ENCODE measurements at places on chromosomes 11 and 22.
A peak's percentile ranks its signal among the peaks of the same experiment; 100 is the strongest.

GRCh38 chr22:44827666-44828190 is 75.4 kb downstream of the ARHGAP8 start:
- DNase-seq: no peak

GRCh38 chr11:66003291-66003690 is 988 bp downstream of the BANF1 start:
- DNase-seq: no peak

GRCh38 chr11:112665291-112665690 is 295.9 kb upstream of the NCAM1 start:
- DNase-seq: no peak

GRCh38 chr22:49124608-49125007 is 703.1 kb downstream of the BRD1 start:
- no peak for DNase-seq

- no peak for DNase-seq
Observed at GRCh38 chr11:131465039-131465438, 94.6 kb downstream of the NTM start.

DNA sequence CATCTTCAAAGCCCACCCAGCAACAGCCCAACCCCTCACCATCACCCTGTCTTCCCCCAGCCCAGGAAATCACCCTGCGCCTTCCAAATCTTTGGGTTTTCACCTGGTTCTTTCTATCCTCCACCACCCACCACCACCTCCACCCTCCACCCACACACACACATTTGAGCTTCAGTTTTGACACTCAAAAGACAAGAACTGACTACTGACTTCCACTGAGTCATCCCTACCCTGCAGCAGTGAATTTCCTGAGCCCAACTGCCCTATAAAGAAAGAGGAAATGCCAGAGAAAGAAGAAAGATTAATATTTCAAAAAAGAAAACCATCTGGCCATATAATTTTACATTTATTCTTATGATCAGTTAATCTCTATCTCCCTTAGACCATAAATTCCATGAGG is 137.5 kb downstream of the CHST1 start:
- DNase-seq: no peak

DNA sequence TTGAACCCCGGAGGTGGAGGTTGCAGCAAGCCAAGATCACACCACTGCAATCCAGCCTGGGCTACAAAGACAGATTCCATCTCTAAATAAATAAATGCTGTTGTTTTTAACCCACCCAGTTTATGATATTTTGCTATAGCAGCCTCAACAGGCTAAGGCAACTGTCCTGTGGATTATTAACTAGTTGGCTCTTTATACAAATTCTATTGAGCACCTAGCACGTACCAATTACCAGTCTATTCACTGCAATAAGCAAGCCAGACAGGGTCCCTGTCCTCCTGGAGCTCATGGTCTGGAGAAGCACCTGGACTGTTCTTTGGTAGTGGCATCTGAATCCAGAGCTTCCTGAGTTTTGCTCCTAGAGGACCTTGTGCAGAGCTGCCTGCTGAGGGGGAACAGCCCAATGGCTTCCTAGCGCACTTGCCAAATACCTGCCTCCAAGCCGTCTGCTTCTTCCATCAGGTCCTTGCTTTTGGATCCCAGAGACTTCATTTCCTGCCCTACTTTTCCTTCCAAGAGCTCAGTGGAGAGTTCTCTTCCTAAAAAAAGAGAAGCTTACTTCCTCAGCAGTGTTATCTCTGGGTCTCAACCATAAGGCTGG is 49.9 kb upstream of the MICAL2 start:
- DNase-seq: no peak

DNA sequence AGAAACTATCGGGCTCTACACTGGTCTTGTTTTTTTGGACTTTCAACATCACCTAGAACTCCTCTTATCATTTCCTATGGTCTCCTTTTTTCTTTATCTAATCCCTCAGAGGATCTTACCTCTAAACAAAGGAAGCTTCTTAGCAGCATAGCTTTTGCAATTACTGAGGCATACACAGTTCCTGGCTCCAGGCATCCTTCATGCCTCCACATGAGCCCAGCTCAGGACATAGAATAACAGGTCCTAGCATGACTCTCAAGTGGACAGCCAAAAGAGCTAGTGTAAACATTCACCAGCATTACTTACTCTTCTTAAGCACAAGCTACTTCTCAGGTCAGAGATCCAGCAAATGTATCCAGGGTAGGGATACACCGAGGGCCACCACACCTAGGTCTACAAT is 17.1 kb downstream of the CFAP300 start:
- DNase-seq: no peak

GRCh38 chr11:44348721-44349120 is 38.8 kb upstream of the ALX4 start:
- no peak for DNase-seq

- DNase-seq: peak; percentile 77
Observed at GRCh38 chr11:107041088-107041444, 22.8 kb upstream of the GUCY1A2 start.

GRCh38 chr11:22640862-22641261 is 15.2 kb upstream of the FANCF start:
- DNase-seq: no peak

GRCh38 chr11:84833488-84834088 is 793.6 kb downstream of the DLG2 start:
- no peak for DNase-seq

GRCh38 chr11:128491195-128491936 is 96.0 kb downstream of the ETS1 start:
- peak; percentile 36 for DNase-seq

DNA sequence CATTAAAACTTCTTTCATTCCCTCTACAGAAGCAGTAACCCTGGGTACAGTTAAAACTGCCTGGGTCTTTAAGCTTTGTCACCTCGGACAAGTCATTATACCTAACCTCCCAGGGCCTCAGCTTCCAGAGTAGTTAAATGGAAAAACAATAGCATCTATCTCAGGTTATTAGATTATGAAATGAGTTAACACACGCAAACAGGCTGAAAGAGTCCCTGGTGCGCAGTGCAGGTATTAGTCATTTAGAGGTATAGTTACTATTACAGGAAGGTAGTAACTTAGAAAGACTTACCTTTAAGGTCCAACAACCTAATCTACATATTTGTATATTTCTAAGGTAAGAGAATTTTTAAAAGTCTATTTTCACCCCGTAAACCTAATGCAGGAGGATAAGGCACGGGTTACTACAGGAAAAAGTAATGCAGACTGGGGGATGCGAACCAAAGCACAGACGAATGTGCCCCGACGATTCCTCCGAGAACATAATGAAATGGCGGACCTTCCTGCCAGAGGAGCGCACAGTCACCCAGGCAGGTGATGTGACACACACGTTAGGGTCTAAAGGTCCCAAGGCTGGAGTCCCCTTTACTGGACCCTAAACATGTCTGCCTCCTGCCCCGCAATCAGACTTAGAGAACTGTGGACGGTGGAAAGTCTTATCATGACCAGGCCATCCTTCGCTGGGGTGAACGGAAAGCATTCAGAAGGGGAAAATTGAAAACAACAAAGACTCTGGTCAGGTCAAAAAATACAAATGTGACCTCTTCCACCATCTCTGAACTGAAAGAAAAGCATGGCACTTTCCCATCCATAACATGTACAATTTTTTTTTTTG is 1.3 kb downstream of the NAP1L4 start:
- peak; percentile 55 for DNase-seq

- DNase-seq: no peak
Observed at GRCh38 chr11:130615561-130615960, 167.1 kb downstream of the ADAMTS15 start.

GRCh38 chr11:26621132-26621531 is 49.1 kb upstream of the MUC15 start:
- DNase-seq: peak; percentile 93

GRCh38 chr11:46615756-46616155 is 1.3 kb downstream of the HARBI1 start:
- peak; percentile 53 for DNase-seq

DNA sequence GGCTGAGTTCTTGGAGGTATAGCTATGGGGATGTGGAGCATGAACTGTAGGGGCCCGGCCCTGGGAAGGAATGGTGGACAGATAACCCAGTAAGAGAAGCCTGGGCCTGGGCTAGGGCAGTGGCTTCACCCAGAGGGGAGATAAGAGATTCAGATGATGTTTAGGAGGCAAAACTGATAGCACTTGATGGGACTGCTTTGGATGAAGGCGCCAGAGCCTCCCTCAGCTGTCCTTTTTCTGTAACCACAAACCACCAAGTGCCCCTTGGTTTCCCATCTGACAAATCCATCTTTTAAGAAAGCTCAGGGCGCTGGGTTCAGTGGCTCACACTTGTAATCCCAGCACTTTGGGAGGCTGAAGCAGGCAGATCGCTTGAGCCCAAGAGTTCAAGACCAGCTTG is 23.4 kb downstream of the RELT start:
- DNase-seq: no peak

- DNase-seq: no peak
Observed at GRCh38 chr11:78825591-78826020, 250.9 kb upstream of the NARS2 start.

DNA sequence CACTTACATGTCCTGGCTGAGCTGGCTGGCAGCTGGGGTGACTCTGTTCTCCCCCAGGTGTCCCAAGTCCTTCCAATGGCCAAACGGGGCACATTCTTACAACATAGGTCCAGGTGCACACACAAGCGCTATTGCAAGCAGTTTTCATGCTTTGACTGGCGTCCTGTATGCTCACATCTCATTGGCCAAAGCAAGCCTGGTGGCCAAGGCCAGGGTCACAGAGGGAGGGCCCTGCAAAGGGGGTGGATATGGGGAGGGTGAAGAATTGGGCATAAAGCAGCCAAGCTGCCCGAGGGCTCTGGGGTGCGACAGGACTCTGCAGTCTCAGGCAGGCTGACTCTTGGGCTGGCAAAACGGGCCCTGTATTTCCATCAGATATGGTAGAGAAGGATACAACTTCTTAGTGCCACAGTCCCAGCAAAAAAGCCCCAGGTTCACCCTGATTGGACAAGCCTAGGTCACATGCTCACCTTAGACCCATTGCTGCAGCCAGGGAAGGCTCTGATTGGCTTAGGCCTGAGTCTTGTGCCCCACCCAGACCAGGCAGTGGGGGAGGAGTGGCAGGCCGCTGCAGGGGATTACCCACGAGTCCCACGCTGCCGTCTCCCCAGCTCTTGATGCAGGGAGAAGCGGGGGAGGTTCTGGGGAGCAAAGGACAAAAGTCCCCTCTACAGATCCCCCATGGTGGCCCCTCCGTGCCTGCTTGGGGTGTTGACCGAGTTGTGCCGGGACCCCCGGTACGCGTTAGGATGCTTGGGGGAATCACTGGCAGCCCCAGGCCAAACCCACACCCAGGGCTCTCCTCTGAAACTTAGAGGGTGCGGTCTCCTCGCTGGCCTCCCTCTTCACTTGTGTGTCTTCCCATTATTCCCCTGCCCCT is 110.8 kb downstream of the ARHGAP8 start:
- no peak for DNase-seq

- no peak for DNase-seq
Observed at GRCh38 chr22:43177479-43177878, 9.5 kb downstream of the TTLL12 start.

DNA sequence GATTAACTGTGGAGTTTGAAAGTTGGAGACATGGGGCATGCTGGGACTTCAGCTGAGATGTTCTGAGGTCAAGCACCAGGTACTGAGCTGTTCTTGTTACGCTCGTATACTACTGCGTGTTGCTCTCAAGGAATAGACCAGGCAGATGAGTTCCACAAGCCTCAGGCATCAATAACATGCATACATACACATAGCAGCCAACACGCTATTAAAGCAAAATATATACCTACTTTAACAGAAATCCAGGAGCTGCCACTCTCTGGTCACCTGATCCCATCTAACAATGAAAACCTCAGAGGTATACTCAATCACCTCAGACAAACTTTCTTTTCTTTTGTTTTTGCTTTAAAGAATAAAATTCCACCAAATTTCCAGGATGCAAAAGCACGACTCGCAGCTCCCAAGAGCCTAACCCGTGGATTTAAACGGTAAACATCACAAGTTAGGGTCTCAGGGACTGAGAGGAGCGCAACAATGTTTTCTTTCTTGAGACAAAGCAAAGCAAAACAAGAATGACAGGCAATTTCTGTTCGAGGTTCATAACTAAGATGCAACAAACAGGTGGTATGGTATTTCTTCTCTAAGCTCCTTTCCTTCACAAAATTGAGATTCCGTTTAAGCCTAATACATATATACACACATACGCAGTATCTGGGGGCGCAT is 16.5 kb downstream of the BLID start:
- peak; percentile 74 for DNase-seq

DNA sequence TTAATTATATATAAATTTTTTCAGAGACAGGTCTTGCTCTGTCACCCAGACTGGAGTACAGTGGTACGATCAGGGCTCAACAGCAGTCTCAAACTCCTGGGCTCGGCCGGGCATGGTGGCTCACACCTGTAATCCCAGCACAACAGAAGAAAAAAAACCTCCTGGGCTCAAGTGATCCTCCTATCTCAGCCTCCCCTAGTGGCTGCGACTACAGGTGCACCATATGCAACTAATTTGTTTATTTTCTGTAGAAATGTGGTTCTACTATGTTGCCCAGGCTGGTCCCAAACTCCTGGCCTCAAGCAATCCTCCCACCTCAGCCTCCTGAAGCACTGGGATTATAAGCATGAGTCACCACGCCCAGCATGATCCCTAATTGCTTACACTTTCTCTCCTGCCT is 56.1 kb upstream of the SLC35C1 start:
- no peak for DNase-seq

GRCh38 chr11:66080055-66080817 is 10.2 kb downstream of the PACS1 start:
- peak; percentile 95 for DNase-seq
